Stimulated activated CD4-positive, alpha-beta T cell treated with anti-CD3 and anti-CD28 coated beads, TNF-alpha, amount 100 ng/mL, for 24 hours (primary cell): ENCODE measurements at places on chromosomes 5 and 9.

GRCh38 chr9:92232190-92232589 is 61.3 kb downstream of the IARS1 start:
- no peak for DNase-seq

DNA sequence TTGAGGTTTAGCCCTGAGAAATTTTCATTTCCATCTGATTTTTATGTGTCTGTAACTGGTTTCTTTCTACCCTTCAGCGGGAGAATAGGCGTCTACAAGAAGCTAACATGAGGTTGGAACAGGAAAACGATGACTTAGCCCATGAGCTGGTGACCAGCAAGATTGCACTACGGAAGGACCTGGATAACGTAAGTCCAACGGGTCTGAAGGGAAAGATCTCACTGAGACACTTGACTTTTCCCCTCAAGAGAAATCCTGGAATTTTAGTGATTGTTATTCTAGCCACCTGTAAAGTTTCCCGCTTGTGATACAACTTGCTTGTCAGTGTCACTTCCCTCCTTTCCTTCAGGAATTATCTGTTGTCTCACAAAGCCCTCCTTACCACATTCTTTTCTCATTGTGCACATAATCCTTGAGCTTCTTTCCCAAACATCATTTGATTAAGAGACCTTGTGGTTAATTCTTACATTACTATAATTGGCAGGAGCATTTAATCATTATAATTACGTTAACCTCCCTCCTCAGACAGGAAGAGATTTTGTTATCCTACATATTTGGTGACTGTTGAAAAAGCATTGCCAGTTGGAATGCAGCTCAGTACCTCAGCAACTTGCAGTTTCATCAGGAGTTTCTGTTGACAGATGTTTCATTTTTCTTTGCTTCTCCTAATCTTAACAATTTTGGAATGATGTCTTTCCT is 56.9 kb downstream of the GPR21 start:
- DNase-seq, result no peak

DNA sequence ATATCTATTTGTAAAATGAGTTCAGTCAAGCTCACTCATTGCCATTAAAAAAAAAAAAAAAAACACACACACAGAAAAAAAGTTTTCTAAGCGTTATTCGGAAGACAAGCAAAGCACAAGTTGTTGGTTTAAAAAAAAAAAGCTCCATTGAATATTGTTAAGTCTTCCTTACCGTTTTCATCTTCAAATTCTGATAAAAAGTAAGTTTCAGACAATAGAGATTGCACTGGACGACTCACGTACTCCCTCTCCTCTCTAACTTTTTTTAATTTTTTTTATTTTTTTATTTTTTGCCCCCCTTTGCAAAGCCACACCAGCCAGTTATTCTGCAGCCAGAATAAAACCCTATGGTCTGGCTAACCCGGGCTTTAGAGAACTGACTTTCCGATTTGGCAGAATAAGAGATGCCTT is 544 bp downstream of the ADAMTS6 start:
- no peak for DNase-seq

- no peak for DNase-seq
These were observed 137.4 kb downstream of the SCAMP1 start for GRCh38 chr5:78497573-78498533.

- no peak for DNase-seq
These were observed 33.2 kb downstream of the SLC36A1 start for GRCh38 chr5:151480384-151481293.

DNA sequence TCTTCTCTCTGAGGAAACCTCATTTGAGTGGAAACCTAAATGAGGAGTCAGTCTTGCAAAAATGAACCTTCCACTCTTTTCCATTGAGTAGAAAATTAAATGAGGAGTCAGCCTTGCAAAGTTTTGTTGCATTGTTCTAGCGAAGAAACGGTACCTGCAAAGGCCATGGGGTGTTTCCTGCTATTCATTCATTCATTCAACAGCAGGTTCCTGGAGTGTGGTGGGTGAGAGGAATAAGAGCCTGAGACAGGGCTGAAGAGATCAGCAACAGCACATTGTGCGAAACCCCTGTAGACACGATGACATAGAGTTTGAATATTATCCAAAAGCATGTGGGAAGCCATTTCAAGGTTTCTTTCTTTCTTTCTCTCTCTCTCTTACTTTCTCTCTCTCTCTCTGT is 14.6 kb upstream of the SETX start:
- DNase-seq, result no peak

- no peak for DNase-seq
These were observed 24.4 kb upstream of the CLK4 start for GRCh38 chr5:178651046-178651810.

- DNase-seq, result no peak
These were observed 14.9 kb upstream of the GABRG2 start for GRCh38 chr5:162052676-162053075.

- no peak for DNase-seq
These were observed 2.8 kb upstream of the WDR41 start for GRCh38 chr5:77494935-77495334.

DNA sequence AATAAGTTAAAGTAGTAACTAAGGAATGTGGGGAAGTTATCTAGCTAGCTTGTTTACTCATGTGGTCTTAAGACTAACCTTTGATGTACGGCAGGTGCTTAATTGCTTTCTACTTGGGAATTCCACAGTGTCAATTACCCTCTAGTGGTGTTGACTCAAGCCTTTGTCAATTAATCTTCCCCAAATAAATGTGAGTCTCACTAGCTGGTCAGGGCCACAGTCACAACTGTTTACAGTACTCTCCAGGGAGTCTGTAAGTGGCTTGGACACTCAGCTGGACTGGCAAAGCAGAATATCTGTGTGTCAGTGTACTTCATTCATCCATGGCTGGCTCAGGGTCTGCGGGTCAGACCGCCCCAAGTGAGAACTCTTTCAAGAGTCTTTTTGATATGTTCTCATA is 30.8 kb downstream of the SMIM3 start:
- no peak for DNase-seq
